NCI-H1105 treated with DMSO at 0.1 percent for 48 hours (cell line): ENCODE measurements at places on chromosomes 12 and 14.
A peak's percentile ranks its signal among the peaks of the same experiment; 100 is the strongest.

DNA sequence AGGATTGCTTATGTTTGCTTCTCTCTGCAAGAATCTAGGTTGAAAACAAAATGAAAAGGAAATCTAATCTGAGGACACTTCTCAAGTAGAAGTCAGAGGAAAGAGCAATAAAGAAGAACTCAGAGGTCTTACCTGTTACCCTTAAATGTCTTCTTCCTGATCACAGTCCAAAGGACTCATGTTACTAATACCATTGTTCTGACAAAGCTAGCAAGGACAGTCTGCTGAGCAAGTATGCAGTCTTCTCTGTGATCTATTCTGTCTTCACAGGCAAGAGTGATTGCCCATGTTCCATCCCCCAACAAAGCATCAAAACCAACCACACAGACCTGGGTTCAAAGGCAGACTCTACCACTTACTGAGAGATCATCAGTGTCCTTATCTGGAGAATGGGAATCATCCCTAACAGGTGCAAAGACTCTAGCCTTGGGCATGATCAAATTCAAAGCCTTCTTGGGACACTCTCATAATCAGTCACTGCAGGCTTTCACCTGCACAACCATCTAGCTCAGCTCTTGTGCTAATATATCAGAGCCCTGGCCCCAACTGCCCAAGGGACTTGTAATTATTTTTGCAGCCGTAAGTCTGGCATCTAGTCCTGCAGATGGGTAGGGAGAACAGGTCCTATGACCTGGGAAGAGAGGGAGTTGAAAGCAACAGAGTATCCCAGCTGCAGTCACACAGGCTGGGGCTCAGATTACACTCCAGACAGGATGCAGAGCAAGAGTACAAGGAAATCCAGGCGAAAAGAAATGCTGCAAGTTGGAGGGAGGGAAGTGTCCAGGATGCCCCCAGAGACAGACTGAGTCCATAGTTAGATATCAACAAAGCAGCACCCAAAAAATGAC lies 97.9 kb upstream of the NUDT4 start:
- DNase-seq = peak; percentile 6

DNA sequence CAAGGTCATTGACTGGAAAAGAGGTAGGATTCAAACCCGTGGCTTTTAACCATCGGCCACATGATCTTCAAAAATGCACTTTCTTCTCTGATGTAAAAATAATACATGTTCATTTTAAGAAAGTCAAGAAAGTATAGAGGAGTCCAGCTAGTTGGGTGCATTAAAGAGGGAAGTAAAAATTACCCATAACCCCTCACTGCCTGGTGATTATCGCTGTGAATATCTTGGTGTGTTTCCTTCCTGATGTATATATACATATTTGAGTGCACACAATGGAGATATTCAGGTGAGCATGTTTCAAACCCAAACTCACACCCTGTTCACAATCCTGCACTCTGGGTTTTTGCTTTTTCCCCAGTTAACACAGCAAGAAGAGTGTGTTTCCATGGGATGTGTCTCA lies 47.5 kb upstream of the OAS1 start:
- no peak for DNase-seq

GRCh38 chr12:49188916-49189367 lies at the start of gene TUBA1A:
TUBA1A (minus strand) TSS chr12:49189080; CDS start chr12:49188979, 101 bp downstream.
- DNase-seq = peak; percentile 96

DNA sequence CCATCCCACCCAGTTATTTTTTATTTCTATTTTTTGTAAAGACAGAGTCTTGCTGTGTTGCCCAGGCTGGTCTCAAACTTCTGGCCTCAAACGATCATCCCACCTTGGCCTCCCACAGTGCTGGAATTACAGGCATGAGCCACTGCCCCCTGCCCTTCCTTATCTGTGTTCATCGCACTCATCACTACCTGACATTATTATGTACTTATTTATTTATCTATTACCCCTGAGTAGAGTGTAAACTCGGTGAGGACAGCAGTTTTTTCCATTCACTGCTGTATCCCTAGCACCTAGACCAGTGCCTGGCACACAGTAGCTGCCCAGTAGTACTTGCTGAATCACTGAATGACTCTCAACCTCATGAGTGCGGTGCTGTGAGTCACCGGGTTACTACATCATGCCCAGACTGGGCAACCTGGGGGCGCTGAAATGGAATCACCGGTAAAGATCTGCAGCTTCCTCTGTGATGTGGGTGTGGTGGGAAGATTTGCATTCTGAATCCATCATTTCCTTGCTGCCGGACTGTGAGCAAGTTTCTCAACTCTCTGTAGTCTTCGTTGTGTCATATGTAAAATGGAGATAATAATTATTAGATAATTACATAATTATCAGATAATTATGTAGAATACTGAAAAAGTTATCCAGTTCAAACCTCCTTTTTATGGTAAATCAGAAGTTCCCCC lies 81.9 kb upstream of the USP44 start:
- DNase-seq = no peak

DNA sequence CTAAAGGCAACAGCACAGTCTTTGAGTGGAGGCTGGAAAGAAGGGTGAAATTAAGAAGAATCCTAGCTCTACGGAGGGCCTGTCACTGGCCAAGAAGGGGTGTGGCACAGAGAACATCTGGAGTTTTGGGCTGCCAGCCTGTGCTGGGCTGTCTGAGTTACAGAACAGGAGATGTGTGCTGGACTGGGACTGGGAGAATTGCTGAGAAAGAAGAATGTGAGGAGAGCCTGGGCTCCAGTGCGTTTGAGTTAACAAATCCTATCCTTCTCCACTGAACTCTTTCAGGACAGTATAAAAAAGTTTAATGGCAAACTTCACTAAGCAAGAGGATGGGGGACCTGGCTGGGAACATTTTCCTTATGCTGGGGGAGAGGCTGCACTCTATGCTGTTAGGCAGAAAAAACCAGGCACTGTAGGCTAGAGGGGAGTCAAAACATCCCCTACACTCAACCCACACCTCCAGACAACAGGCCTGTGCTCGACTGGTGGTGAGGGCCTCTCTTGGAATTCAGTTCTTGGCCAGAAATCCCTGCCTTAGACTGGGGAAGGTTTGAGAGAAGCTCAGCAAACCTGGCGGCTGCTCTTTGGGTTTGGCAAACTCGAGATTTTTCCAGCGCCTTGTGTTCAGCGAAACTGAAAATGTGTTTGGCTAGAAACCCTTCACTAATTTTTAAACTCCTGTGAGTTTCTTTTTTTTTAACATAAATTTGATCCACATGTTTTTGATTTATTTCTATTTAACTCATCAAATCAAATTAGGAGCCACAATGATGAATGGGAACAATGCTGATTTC lies 217.3 kb downstream of the MON2 start:
- no peak for DNase-seq

DNA sequence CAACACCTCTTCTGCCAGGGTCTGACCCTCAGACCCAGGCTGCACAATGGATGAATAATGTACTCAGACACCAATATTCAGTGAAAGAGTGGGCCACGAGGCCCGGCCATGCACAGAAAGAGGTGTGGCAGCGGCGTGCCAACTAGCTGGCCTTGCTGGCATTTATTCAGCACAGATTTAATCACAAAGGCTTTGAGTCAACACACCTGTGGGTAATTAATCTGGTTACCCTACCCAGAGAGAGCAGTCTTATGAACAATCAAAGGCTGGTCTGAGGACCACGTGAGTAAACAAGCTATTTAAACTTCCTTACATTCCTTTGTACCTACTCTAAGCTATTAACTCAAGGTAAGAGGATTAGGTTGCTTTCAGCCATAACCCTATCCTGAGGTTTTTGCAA lies 324.8 kb downstream of the C12orf50 start:
- DNase-seq = no peak

- DNase-seq = no peak
These were observed 162.0 kb upstream of the LMNTD1 start for GRCh38 chr12:25715102-25715501.

- no peak for DNase-seq
These were observed 256.5 kb upstream of the USP15 start for GRCh38 chr12:62003701-62004100.

- no peak for DNase-seq
These were observed 16.6 kb upstream of the TBX3 start for GRCh38 chr12:114700392-114701103.

DNA sequence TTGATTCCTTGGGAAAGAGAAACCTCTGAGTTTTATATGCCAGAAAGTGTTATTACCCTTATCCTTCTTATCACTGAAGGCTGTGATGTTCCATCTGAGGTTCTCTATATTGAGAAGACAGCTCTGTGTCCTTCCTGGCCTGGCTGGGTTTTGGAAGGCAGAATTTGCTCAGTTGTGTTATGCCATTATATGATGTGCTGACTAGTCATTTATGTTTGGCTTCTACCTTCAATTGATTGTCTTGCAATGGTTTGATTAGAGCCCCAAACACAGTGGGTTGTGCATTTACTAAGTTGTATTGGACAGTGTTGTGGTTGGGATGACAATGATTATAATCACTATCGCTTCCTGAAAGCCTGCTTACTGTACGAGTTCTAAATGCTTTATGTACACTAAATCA lies 265.7 kb downstream of the SNAPC1 start:
- no peak for DNase-seq

GRCh38 chr14:65302571-65303189 lies 109.8 kb upstream of the FUT8 start:
- DNase-seq = peak; percentile 85

DNA sequence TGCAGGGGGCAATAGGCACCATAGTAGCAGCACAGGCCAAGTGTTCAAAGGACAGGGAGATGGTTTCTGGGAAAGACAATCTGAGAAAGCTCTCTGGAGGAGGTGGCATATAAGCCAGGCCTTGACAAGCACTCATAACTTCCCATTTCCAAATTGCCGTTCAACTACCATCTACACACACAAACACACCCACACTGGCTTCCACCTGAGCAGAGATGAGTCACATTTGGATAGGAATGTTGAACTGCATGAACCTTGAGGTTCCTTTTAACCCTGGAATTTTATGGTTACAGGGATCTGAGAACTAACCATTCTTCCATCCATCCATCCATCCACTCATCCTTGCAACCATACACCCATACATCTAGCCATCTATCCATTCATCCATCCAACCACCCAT lies 86.6 kb downstream of the KSR2 start:
- DNase-seq = no peak

- no peak for DNase-seq
These were observed 23.0 kb upstream of the NRDE2 start for GRCh38 chr14:90354551-90355298.

- no peak for DNase-seq
These were observed 1.5 kb downstream of the LHX5 start for GRCh38 chr12:113469949-113470743.

DNA sequence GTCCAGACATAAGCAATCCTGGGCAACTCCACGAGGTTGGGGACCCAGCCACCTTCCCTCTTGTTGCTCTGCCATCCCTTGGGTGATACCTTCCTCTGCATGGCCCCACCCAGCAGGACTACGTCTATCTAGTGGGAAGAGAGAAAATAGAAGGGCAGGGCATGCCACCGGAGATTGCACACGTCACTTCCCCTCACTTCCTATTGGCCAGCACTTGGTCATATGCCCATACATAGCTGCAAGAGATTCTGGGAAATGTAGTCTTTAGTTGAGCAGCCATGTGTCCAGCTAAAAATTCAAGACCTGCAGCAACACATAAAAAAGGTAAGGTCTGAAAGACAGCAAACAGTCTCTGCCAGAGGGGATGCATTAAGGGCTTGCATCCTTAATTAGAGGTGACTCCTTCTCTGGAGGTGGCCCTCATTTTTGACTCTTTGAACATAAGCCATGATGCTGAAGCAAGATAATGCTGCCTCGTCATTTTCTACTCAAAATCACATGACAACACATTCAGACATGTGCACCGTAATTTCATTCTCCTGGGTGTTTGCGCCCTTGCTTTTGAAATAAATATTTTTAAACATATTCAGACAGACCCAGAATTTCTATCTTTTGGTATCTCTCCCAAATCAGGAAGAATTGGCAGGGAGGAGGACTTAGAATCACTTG lies 91.8 kb upstream of the PWP1 start:
- no peak for DNase-seq

- peak; percentile 89 for DNase-seq
These were observed 18.1 kb downstream of the PPM1H start for GRCh38 chr12:62916632-62917425.

GRCh38 chr14:94458558-94459205 lies 6.1 kb upstream of the SERPINA11 start:
- no peak for DNase-seq

DNA sequence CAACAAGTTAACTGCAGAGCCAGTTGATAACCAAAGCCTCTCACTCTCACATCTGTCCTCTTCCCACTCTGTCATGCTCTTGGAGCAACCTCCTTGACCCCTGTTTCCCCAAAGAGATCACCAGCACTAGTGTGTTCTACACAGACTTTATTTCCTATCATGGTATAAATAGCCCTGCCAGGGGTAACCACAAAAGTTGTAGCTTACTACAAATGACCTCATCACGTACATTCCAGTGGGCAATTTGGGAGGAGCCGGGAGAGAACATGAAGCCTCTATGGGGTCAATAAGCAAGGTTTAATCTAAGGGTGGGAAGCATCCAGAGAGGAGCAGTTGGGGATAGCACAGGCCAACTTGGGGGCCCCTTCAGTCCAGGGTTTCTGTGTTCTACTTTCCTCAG lies 186.5 kb downstream of the KCNA5 start:
- no peak for DNase-seq

GRCh38 chr14:30211326-30211725 lies 283.7 kb upstream of the PRKD1 start:
- DNase-seq = no peak

- DNase-seq = no peak
These were observed 146.8 kb upstream of the C14orf180 start for GRCh38 chr14:104432611-104433231.

GRCh38 chr12:4303750-4304149 lies 17.3 kb upstream of the TIGAR start:
- no peak for DNase-seq

DNA sequence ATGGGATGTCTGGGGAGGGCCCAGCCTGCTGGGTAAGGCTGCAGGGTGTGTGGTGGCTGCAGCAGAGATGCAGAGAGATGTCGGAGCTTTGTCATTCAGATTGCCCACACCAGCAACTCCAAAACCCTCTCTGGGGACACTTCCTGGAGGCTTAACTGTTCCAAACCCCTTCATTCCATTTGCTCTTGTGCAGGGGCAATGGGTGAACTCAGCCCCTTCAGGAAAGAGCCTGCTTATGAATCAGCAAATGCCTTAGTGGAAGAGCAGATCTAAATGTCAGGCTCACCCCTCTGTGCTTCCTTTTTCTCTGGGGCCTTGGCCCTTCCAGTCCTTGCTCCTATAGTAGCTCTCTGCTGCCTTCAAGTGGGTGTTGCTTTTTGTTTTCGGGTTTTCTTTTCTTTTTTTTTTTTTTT lies 36.7 kb upstream of the GPATCH2L start:
- DNase-seq = no peak
